ENCODE measurements at places on chromosomes 11 and 22. TPM values are rescaled to one million over a fixed set of nuclear protein-coding genes. Genes with fewer than 3 reads are reported as not detected.

The RIMBP3C gene
- not detected for total RNA-seq

- no peak overlapping the region for H3K27ac ChIP-seq
- no peaks in the 10 kb centered on the region for H3K36me3 ChIP-seq
- no peak overlapping the region for H3K4me3 ChIP-seq
- no peaks in the 10 kb centered on the region for H3K4me1 ChIP-seq
- no peaks in the 10 kb centered on the region for H3K27me3 ChIP-seq
Observed at GRCh38 chr11:83044958-83045712, 26.6 kb downstream of the RAB30 start.

GRCh38 chr11:27158456-27159334, 118.1 kb downstream of the BBOX1 start:
- H3K4me3 ChIP-seq: no peak overlapping the region
- H3K36me3 ChIP-seq: no peaks in the 10 kb centered on the region
- peak; percentile 61 for DNase-seq
- H3K4me1 ChIP-seq: no peaks in the 10 kb centered on the region
- H3K27ac ChIP-seq: no peak overlapping the region

DNA sequence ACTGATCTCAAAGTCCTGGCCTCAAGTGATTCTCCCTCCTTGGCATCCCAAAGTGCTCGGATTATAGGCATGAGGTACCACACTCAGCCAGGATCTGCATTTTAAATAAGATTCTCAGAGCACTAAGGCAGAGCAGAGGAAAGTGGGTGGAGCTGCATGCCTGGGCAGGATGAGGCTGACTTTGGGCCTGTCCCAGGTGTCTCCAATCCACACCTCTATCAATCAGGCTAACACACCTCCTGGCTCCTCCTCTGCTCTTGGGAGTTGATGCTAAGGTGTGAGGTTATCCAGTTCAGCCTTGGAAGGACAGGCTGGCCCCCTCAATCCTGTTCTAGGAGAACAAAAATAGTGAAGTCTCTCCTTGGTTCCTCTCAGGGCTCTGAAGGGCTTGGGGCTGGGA, 30.2 kb upstream of the P2RY2 start:
- no peaks in the 10 kb centered on the region for H3K4me1 ChIP-seq
- DNase-seq: no peak
- no peak overlapping the region for H3K4me3 ChIP-seq
- no peaks in the 10 kb centered on the region for H3K27me3 ChIP-seq
- no peaks in the 10 kb centered on the region for H3K36me3 ChIP-seq

- H3K36me3 ChIP-seq: no peaks in the 10 kb centered on the region
- H3K27me3 ChIP-seq: no peaks in the 10 kb centered on the region
- H3K4me1 ChIP-seq: no peaks in the 10 kb centered on the region
- DNase-seq: no peak
- no peak overlapping the region for H3K27ac ChIP-seq
- H3K4me3 ChIP-seq: no peak overlapping the region
Observed at GRCh38 chr11:74941492-74941891, 7.4 kb downstream of the XRRA1 start.

DNA sequence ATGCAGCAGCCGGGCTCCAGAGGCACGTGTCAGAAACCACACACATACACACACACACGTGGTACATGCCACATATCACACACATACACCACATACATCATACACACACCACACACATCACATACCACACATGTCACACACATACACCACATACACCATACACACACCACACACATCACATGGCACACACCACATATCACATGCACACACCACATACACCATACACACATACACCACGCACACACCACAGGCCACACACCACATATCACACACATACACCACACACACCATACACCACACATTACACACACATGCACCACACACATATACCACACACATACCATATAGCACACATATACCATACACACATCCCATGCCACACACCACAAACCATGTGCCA, 97.5 kb upstream of the PRR5 start:
- H3K36me3 ChIP-seq: no peaks in the 10 kb centered on the region
- H3K4me1 ChIP-seq: no peaks in the 10 kb centered on the region
- H3K4me3 ChIP-seq: no peak overlapping the region
- DNase-seq: no peak
- H3K27ac ChIP-seq: no peak overlapping the region

Data from colonic mucosa (tissue), 4 donors.